ENCODE measurements at places on chromosomes 7 and 10. TPM values are rescaled to one million over a fixed set of nuclear protein-coding genes. Genes with fewer than 3 reads are reported as not detected.

MAP3K8 gene
- 41.1 TPM for total RNA-seq

LRGUK gene
- total RNA-seq, result 0.14 TPM

DPP6 gene
- not detected for total RNA-seq

HTR7 gene
- total RNA-seq, result 0.10 TPM

SEC31B gene
- 76.5 TPM for total RNA-seq

ECHDC3 gene
- 4.3 TPM for total RNA-seq

SPAG6 gene
- total RNA-seq, result 0.37 TPM

DMBT1 gene
- total RNA-seq, result not detected

SPOCK2 gene
- total RNA-seq, result 253 TPM

DENND10 gene
- total RNA-seq, result 39.4 TPM

COL28A1 gene
- 0.16 TPM for total RNA-seq

MYL10 gene
- not detected for total RNA-seq

MACC1 gene
- 0.12 TPM for total RNA-seq

CDH23 gene
- 2.8 TPM for total RNA-seq

FANK1 gene
- total RNA-seq, result not detected

MYOZ1 gene
- total RNA-seq, result not detected

OR2F2 gene
- not detected for total RNA-seq

NUTM2E gene
- not detected for total RNA-seq

THSD7A gene
- not detected for total RNA-seq

MSMB gene
- total RNA-seq, result not detected

PDE6C gene
- not detected for total RNA-seq

AMZ1 gene
- total RNA-seq, result 0.34 TPM

UNCX gene
- total RNA-seq, result not detected

SFRP4 gene
- not detected for total RNA-seq

STAG3 gene
- total RNA-seq, result 121 TPM

SLC16A12 gene
- not detected for total RNA-seq

VSTM2A gene
- total RNA-seq, result not detected

JCAD gene
- 0.05 TPM for total RNA-seq

GLRX3 gene
- total RNA-seq, result 69.3 TPM

SPDYE2B gene
- total RNA-seq, result not detected

CPVL gene
- total RNA-seq, result not detected

CYP3A4 gene
- total RNA-seq, result not detected

SLC18A3 gene
- total RNA-seq, result not detected

PTF1A gene
- not detected for total RNA-seq

SHTN1 gene
- 0.31 TPM for total RNA-seq

AKR1C8 gene
- total RNA-seq, result not detected

CPXM2 gene
- total RNA-seq, result not detected

RPEL1 gene
- total RNA-seq, result not detected

XRCC2 gene
- total RNA-seq, result 16.6 TPM

OPN4 gene
- not detected for total RNA-seq

SYPL1 gene
- 32.0 TPM for total RNA-seq

CD36 gene
- 0.21 TPM for total RNA-seq

RBP4 gene
- not detected for total RNA-seq

TMEM184A gene
- total RNA-seq, result not detected

HIPK2 gene
- total RNA-seq, result 35.4 TPM

WEE2 gene
- not detected for total RNA-seq

GPER1 gene
- 0.24 TPM for total RNA-seq

ERVW-1 gene
- total RNA-seq, result not detected

SFRP5 gene
- total RNA-seq, result not detected

PRKAG2 gene
- 28.4 TPM for total RNA-seq

ACTL6B gene
- total RNA-seq, result not detected

HNRNPF gene
- total RNA-seq, result 412 TPM

NFE2L3 gene
- total RNA-seq, result 22.2 TPM
